ENCODE measurements at places on chromosomes 1 and 21.

GRCh38 chr21:21159253-21159899 lies 161.2 kb downstream of the NCAM2 start:
- DNase-seq, result no peak

GRCh38 chr21:30563072-30563471 lies 2.0 kb upstream of the KRTAP19-7 start:
- DNase-seq, result no peak

- DNase-seq, result no peak
These were observed 1183.7 kb downstream of the MRPL39 start for GRCh38 chr21:24423546-24423945.

DNA sequence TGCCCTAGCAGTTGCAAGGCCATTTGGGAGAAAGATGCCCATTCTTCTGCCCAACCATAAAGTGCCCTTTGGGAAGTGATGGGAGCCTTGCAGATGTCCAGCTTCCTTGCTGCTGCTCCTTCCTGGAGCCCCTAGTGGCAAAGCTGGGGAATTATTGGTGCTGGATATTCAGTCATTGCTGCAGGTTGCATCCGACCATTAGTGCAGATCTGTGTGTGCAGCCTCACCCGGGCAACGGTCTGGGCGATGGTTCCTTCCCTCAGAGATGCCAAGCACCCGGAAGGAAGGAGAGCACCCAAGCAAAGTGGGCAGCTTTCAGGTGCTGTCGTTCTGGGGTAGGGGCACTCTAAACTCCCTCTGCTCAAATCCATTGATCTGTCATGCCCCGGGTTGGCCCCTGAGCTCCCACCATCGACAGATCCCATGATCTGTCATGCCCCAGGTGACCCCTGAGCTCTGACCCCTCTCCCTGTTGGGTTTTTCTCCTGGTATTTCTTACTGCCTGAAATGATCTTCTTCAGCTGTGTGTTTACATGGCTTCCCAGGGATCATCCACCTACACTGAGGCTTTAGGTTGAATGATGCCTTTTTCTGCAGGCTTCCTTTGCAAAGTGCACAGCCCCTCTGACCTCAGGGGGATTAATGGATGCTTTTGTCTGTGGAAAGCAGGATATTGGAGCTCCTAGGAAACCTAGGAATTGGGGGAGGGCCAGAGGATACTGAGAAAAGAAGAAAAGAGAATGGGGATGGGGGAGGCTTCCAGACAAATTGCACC lies 467.5 kb downstream of the PTPRU start:
- DNase-seq, result no peak

GRCh38 chr1:198934901-198935305 lies 296.1 kb downstream of the PTPRC start:
- peak; percentile 47 for DNase-seq

GRCh38 chr1:118247593-118247992 lies 62.6 kb upstream of the SPAG17 start:
- no peak for DNase-seq

- DNase-seq, result no peak
These were observed 75.3 kb upstream of the ARTN start for GRCh38 chr1:43858324-43858723.

GRCh38 chr1:8136766-8137165 lies 110.7 kb upstream of the ERRFI1 start:
- DNase-seq, result no peak

- DNase-seq, result no peak
These were observed 252.9 kb downstream of the KCNT2 start for GRCh38 chr1:196355206-196355786.

DNA sequence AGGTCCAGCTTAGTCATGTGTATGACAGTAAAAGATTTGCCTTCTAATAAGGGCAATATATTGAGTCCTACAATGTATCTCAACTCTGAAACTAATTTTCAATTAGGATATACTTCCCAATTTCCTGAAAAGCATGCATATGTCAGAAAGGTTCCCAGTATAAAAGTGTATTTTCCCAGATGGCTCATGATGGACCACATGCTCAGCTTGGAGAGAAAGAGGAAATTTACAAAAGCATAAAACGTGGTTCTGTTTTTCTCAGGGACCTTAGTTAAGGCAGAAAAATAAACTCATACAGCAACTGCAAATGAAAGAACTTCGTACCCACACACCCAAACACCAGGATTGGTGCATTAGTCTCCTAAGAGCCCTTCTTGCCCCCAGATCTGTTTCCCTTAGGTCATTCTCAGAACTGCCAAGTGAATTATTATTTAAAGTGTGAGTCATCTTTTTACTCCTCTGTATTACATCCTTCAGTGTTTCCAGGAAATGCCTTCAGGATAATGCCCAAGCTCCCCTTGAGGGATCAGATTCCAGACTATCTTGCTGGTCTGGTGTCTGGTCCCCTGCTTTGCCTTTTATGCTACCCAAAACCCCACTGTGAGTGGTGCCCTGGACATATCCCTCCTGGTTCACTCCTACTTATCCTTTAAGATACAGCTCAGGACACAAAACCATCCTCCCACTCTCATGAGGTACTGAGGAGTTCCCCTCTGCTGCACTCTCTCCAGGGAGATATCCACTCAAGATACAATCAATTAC lies 57.4 kb downstream of the SSX2IP start:
- no peak for DNase-seq

DNA sequence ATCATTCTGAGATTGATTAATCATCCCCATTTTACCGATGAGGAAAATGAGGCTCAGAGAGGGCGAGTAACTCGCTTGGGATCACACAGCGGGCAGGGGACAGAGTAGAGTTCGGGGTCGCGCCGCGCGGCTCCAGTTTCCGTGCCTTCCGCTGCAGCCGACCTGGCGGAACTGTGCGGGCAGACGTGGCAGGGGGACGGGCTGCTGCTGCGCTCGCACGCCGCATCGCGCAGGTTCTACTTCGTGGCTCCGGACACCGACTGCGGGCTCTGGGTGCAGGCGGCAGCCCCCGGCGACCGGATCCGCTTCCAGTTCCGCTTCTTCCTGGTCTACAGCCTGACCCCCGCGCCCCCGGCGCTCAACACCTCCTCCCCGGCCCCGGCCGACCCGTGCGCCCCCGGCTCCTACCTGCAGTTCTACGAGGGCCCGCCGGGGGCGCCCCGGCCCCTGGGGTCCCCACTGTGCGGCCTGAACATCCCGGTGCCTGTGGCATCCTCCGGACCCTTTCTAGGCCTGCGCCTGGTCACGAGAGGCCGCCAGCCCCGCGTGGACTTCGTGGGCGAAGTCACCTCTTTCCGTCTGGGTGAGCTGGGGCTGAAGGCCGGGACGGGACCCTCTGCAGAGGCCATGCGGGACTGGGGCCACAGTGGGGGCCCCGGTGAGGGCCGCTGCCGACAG lies 2.3 kb downstream of the LDLRAD2 start:
- DNase-seq, result no peak

DNA sequence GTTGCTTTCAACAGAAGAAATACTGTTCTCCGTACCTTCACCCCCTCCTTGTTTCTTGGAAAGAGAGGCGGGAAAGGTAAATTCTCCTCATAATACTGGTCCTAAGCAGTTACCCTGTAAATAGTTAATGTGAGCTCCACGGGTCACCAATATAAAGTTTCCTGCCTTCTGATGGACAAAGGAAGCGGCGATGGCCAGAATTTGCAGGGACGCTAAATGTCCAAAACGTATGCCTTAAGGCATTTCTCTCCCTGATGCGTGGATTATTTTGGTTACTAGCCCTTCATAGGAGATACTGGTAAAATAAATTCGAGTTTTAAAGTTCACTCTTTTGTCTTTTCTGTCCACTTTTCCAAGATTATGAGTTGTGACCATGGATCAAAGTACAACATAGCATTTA lies 898 bp upstream of the PTGS2 start:
- no peak for DNase-seq
